Stimulated activated CD8-positive, alpha-beta memory T cell treated with anti-CD3 and anti-CD28 coated beads, Interleukin-2, amount 100 ng/mL, for 1 hour (primary cell): ENCODE measurements at places on chromosomes 7 and 10.

GRCh38 chr10:75250934-75251333, 15.2 kb upstream of the COMTD1 start:
- DNase-seq, result no peak

DNA sequence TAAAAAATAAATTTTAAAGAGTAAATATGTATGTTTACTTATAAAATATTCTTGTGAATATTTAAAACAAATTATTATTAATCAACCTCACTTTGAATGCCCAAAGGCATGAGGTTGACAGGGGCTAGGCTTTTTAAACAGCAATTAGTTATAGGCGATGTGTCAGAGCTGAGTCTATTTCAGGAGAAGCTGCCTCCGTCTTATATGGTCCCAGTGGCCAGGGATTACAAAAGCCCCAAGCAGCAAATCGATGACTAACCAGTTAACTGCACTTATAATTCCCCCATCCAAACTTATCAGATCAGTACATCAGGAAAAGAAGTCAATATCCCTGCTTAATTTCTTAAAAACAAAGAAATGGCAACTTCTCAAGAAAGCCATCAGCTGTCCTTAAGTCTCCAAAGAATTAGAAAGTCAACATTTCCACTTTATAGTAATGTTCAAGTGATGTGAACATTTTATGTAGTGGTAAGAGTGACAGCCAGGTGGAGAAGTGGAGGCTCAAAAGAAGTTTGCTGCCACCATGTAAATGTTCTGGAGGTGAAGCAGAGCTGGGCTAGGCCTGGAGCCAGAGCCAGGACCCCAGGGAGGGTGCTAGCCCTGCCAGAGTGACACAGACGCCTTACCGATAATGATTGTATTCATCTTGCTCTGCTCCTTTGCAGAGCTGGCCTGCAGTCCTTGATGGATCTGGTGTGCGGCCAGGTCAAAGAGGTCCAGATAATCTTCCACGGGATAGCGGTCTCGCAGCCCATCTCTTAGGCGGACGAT, 51.5 kb downstream of the CHST15 start:
- no peak for DNase-seq

DNA sequence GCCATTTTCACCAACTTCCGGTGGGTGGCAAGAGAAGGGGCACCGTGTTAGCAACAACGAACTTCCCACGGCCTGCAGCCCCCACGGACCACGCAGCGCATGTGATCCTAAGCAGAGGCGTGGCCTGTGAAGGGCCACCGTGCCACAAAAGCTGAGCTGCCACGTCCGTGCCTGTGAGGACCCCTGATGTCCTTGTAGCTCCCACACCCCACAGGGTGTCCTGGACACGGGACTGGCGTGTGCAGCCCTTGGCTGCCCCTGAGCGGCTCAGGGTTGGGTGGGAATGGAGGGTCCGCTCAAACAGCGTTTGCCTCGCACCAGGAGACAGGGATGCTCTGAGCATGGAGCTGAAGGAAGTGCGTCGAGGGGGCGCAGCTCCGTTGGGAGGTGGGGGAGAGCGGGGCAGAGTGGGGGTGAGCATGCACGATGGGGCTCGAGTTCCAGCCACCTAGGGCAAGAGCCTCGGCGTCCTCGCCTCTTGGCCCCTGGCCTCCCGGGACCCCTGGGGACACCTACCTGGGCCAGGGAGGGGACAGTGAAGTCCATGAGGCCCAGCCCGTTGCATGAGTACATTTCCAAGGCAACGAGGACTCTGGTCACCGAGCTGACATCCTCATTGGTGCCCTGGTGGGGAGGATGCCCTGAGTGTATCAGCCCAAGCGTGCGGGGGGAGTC, 33.6 kb downstream of the CFAP46 start:
- no peak for DNase-seq

DNA sequence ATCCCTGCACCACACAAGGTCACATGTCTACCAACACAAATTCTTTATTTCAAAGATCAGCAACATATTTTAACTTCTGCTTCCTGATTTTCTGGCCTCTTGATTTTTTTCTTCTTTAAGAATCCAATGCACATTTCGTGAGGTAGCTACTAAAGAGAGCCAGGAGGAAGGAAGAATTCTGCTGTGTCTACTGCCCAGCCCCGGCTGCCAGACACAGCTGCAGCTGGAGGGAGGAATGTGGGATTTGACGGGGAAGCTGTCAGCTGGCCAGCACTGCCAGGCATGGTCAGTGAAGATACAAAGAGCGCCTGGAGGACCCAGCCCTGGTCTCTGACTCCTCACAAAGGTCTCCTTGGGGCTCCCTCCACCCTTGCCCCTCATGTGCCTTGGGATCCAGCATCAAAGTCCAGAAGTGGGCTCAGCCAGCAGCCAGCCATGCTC, 6.9 kb upstream of the AOC1 start:
- no peak for DNase-seq

DNA sequence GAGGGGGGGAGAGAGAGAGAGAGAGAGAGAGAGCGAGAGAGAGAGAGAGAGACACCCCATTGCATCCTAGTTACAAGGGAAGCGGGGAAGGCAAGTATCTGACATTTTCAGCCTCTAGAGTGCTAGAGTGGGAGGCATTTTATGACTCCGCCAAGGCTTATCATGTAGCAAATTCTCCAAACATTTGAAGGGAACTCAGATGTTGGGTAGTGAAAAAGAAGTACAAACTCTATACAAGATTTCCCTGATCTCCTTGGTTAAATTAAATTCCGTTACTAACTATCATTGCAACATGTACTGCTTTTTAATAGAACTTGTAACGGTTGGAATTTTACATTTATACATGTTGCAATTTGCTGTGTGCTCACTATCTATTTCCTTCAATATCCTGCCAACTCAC, 83.4 kb upstream of the FAM3C start:
- DNase-seq, result no peak

- no peak for DNase-seq
These were observed 1.1 kb downstream of the ZNF777 start for GRCh38 chr7:149459540-149460452.

- DNase-seq, result no peak
These were observed 6.4 kb upstream of the PON2 start for GRCh38 chr7:95441042-95441823.

DNA sequence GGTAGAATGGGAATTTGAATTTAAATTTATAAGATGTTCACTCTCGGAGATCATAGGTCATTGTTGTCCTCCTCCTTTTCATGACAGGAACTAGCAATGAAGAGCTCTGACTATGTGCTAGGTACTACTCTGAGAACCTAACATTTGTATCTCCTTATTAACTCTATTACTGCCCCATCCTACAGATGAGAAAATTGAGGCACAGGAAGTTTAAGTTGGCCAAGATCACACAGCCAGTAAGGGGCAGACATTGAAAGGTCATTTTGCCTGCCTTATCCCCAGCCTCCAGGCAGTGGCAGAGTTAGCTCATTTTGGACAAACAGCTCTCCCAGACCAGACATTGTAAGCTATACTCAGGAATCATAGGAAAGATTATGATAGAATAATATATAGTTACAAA, 6.0 kb downstream of the SRGN start:
- no peak for DNase-seq
